ENCODE measurements at places on chromosomes 7 and 10.

- DNase-seq = no peak
Observed at GRCh38 chr7:2921653-2922347, 77.7 kb upstream of the GNA12 start.

GRCh38 chr7:122987463-122987862 is 8.0 kb downstream of the TAS2R16 start:
- no peak for DNase-seq

DNA sequence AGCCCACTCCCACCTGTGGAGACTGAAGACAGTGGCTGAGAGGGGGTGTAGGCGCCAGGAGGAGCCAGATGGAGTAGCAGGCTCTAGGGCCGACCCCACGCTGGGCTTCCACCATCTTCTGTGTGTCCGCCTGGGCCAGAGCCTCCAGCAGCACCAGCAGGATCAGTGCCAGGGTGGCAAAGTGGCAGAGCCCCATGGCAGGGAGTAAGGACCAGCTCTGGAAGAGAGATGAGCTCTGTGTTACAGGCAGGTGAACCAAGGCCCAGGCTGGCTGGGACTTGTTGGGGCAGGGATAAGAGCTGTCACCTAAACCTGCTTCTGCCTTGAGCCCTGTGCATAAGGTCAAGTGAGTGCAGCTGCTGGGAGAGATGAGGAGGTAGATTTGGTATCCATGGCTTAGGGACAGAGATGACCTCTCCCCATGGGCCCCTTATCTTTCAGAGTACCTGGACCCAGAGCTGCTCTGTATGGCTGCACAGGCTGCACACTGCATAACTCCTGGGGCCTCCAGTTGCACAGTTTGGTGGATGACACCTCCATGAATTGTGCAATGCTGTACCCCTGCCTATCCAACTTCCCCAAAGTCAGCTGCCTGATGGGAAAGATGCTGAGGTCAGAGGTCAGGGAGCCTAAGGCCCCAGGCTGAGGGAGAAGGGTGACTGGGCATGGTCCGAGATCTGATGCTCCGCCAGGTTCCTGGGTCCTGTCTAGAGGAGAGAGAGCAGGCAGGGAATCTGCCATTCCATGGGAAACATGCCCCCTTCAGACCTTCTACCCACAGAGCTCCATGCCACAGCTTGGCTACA is 7.4 kb upstream of the SAMD8 start:
- DNase-seq = no peak

GRCh38 chr7:32518534-32519140 is 23.3 kb downstream of the AVL9 start:
- no peak for DNase-seq

GRCh38 chr10:130017631-130018022 is 53.6 kb upstream of the EBF3 start:
- DNase-seq = no peak

GRCh38 chr7:152025937-152026890 is 740 bp downstream of the GALNT11 start:
- no peak for DNase-seq

- no peak for DNase-seq
Observed at GRCh38 chr7:140983802-140984201, 30.9 kb downstream of the MRPS33 start.

- DNase-seq = peak; percentile 48
Observed at GRCh38 chr10:117373823-117374505, 1.3 kb downstream of the PDZD8 start.

GRCh38 chr10:63214571-63214970 is 81.4 kb downstream of the NRBF2 start:
- no peak for DNase-seq

DNA sequence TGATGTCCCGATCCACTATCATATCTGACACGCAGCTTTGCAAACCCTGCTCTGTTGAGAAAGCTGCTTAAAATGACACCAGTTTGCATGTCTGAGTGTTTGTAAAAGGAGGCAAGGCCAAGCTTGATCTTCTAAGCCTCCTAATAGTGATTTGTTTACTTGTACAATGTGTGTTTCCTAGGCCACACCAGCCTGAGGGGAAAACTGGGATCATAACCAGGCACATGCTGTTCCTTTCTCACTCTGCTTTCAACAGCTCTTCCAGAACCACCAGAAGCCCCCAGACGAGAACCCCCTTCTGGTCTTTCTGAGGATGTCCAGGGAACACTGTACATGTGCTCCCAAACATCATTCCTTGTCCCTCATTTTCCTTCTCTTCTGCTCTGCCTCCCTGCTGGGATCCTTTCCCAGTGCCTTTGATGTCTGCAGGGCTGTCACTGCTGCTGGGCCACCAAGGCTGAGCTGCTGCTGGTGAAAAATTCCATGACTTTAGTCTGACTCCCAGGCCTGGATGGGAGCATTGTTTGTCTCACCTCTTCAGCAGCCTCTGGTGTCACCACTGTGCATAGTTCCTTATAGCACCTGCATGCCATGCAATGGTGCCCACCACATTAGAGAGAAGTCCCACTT is 4.0 kb upstream of the LGI1 start:
- DNase-seq = no peak

DNA sequence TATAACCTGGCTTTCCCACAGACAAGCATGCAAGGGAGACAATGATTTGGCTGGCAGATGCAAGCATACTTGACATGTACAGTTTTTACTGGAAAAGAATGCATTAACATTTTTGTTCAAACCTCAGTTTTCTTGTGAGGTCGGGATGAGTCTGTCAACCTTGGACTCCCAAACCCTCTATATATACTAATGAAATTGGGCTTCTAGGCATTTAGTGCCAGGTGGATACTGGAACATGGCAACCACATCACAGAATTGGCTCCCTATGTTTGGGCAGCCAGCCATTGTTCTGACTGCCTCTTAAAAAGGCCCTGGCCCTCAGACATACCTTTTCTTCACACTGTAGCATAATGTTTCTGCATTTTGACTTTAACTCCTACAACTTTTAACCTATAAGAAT is 39.1 kb downstream of the CDK6 start:
- DNase-seq = peak; percentile 30

DNA sequence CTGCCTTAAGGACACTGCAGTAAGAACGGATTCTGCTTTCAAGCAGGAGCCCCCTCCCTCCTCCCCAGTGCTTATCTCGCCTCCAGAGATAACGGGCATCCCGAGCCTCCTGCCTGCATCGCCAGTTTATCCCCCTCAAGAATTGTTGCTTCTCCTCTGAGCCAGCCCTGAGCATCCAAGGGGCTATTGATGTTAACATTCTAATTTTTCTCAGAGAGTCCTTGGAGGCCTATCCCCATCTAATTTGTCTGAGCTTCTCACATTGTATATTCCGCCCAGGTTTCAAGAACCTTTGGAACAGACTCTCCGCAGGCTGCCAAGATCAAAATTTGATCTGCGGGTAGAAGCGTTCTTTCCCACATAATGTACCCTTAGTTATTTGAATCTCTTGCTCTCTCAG is 180.0 kb downstream of the GFRA1 start:
- DNase-seq = no peak

DNA sequence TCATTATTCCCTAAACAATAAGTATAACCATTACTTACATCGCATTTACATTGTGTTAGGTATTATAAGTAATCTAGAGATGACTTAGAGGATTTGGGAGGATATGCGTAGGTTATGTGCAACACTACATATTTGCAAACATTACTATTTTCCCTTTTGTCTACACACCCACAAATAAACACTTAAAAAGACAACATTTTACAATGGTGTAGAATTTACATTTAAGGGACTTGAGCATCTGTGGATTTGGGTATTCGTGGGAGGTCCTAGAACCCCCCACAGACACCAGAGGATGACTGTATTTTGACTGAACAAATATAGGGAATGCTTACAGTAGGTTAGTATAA is 220.2 kb upstream of the MYO3A start:
- no peak for DNase-seq

DNA sequence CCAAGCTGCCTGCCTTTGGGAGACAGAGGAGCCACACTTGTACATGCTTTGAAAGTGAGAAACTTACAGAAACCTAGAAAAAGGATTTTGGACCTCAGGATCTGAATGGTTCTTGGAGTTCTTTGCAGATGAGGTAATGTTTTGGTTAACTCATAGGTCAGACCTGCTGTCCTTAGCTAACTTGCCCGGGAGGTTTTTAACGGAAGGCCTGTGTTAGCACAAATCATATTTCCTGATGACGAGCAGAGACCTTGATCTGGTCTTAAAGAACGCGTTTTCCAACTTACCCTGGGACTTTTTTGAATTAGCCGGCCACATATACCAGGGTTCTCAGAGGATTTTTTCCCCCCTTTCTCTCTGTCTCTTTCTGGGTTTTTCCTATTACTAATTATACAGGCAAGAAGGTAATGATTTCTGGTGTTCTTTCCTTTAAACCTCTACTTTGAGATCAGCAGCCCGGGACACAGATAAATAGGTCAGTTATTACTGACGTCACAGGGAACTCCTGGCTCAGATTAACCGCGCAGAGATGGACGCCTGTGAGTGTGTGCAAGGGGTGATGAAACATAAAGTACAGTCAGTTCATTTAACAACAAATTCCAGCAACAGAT is 101.7 kb upstream of the KLF6 start:
- DNase-seq = no peak

- DNase-seq = peak; percentile 89
Observed at GRCh38 chr10:73965890-73966768, 31.8 kb upstream of the VCL start.

GRCh38 chr7:6202117-6202516 is 70.3 kb downstream of the CYTH3 start:
- no peak for DNase-seq

- DNase-seq = no peak
Observed at GRCh38 chr10:100004805-100005510, 4.8 kb downstream of the DNMBP start.

DNA sequence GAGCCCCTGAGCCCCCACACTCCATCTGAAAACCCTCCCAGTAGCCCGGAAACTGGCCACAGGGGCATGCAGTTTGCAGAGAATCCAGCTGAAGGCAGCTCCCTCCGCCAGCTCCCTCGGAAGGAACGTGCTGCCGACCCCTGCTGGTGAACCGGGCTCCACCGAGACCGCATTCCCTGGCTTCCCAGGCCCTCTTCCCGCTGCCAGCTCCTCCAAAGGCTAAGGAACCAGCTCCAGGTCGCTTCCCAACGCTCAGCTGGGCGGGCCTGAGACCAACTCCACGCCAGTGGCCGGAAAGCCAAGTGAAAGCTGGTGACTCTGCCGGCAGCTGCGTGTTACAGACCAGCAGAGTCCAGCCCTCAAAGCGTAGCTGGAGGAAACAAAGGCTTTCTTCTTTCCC is 35.8 kb downstream of the GPER1 start:
- DNase-seq = peak; percentile 89

DNA sequence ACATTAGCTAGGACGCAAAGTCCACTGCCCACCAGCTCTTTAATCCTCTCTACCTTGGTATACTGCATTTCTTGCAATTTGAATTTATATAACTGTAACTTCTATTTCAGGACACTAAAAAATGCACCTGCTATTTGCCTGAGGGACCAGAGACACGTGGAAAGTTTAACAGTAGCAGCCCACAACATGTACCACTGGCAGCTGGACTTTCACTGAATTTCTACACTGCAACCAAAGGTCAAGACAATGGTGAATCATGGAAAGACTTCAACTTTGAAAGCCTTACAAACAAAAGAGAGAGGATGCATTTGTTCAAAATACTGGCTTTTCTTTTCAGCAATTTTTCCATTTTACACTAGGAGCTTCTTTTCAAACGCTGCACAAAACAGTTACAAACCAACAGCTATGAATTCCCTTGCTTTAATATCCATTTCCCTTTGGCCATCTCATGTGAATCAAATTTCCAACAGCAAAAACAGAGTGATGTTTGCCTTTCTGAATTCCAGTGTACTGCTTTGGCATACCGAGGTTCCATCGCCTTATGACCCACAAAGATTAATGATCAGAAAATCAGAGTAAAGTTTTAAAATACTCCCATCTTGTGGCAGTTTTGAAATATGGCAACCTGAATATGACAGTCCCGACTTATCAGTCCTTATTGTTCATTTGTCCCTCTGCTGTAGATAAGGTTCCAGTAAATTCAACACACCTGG is 29.9 kb upstream of the HNRNPH3 start:
- DNase-seq = no peak

GRCh38 chr7:74061840-74062539 is 21.6 kb upstream of the LIMK1 start:
- DNase-seq = peak; percentile 84

DNA sequence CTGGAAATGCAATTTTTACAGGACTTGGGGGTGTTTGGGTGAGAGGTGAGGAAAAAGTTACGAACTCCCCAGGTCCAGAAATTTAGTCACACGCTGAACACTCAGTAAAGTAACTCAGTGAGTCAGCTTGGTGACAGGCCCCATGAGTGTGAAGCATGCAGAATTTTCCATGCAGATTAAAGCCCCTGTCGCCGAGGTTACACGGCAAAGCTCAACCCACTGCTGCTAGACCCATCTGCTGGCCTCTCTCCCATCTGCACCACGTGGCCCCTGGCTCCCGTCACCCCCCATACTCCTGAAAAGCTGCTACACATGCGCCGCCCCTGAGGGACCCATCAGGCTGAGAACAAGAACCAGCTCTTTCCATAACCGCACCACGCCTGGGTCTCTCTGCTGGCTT is 7.0 kb upstream of the MMP21 start:
- DNase-seq = no peak

- DNase-seq = no peak
Observed at GRCh38 chr7:26081638-26082037, 70.4 kb upstream of the NFE2L3 start.

DNA sequence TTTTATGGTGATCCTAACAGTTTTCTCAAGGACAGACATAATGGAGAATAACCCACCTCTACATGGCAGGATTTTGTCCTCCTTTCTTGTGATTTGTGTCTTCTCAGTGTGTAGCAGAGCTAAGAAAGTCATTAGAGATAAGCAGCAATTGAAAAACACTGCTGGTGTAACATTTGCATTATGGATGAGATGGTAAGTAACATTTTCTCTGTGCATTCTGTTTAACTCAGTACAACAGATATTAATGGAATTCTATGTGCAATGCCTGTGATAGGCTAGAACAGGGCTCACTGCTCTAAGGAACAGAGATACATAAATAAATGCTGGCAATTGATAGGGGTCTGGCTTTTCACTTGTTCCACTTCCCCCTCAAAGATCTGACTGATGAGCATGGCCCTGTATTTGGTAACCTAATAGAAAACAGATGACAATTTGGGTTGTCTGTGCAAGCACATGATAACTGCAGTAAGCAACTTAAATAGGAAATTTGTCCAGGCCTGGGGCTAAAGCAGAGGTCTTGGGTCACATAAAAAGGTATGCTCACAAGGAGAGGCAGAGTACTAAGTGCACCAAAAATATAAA is 560.3 kb upstream of the POM121L12 start:
- DNase-seq = no peak

GRCh38 chr7:157529768-157530560 is 193.2 kb downstream of the DNAJB6 start:
- DNase-seq = no peak

- no peak for DNase-seq
Observed at GRCh38 chr7:18941207-18941606, 176.2 kb downstream of the TWIST1 start.

- no peak for DNase-seq
Observed at GRCh38 chr7:33075818-33076518, 13.4 kb upstream of the NT5C3A start.
